Tibial nerve (tissue), 4 donors: ENCODE measurements at places on chromosomes 5 and 9. TPM values are rescaled to one million over a fixed set of nuclear protein-coding genes. Genes with fewer than 3 reads are reported as not detected.

The NMUR2 gene
- not detected for total RNA-seq

The CDH10 gene
- total RNA-seq, result not detected

The C9 gene
- total RNA-seq, result not detected

The ELOVL7 gene
- 18.2 TPM for total RNA-seq

The TRIP13 gene
- total RNA-seq, result 0.30 TPM

The CDH9 gene
- total RNA-seq, result not detected

The DCAF12 gene
- 34.9 TPM for total RNA-seq

The ADAMTS19 gene
- total RNA-seq, result 2.7 TPM

The GNA14 gene
- 7.1 TPM for total RNA-seq

The TUT7 gene
- 25.7 TPM for total RNA-seq

The GRIN3A gene
- total RNA-seq, result 0.39 TPM

DNA sequence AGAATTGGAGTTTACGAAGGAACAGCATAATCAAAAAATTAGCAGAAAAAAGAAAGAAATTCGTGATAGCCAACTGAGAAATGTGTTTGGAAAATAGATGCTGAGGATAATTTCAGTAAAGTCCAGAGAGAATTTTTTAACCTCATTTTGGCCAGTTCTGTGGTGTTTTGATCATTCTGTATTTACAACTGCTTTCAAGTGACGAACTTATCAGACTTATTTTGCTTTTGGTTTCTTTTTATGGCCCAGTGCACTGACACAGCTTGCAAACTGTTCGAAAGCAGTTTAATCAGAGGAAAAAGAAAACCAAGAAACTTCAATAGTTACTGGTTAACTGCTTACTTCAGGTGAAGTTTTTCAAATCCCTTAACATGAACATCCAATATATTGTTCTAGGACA, 1.9 kb downstream of the SDHA start:
- H3K4me3 ChIP-seq, result peak overlapping the region; percentile 99
- peaks cover 8% of the 10 kb centered on the region for H3K36me3 ChIP-seq
- H3K27ac ChIP-seq, result no peak overlapping the region

- H3K27me3 ChIP-seq, result no peaks in the 10 kb centered on the region
- no peak overlapping the region for H3K4me3 ChIP-seq
- DNase-seq, result no peak
- no peak overlapping the region for H3K27ac ChIP-seq
Observed at GRCh38 chr9:83639266-83639665, 16.3 kb downstream of the IDNK start.

GRCh38 chr9:134634176-134634575, 7.4 kb upstream of the COL5A1 start:
- H3K4me1 ChIP-seq, result no peaks in the 10 kb centered on the region
- H3K36me3 ChIP-seq, result no peaks in the 10 kb centered on the region
- no peak overlapping the region for H3K27ac ChIP-seq
- no peaks in the 10 kb centered on the region for H3K27me3 ChIP-seq
- DNase-seq, result no peak
- no peak overlapping the region for H3K4me3 ChIP-seq

- no peak for DNase-seq
- peak overlapping the region; percentile 98 for H3K27ac ChIP-seq
- no peaks in the 10 kb centered on the region for H3K36me3 ChIP-seq
- H3K4me3 ChIP-seq, result peak overlapping the region; percentile 100
Observed at GRCh38 chr5:150487199-150488061, 20.5 kb upstream of the NDST1 start.

- H3K27ac ChIP-seq, result no peak overlapping the region
- H3K36me3 ChIP-seq, result no peaks in the 10 kb centered on the region
- H3K27me3 ChIP-seq, result no peaks in the 10 kb centered on the region
- no peak overlapping the region for H3K4me3 ChIP-seq
- no peak for DNase-seq
Observed at GRCh38 chr5:96602776-96603175, 59.4 kb upstream of the CAST start.

DNA sequence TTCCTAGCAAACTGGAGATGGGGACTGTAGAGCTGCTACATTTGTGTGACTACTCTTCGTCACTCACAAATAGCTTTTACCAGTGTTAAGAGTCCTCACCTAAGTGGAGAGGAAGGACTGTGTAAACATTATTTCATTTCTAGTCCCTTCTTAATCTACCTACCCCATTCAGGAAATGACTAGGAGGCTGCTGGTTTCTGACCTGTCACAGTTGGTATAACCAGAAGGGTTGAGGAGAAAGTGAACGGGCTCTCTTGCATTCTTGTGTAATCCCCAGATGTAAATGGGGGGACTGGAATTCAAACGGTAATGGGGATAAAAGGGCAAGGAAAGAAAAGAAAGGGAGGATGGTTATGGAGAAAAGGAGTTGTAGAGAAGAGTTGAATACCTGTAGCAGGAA, 35.4 kb upstream of the BNIP1 start:
- H3K27me3 ChIP-seq, result no peaks in the 10 kb centered on the region
- no peak for DNase-seq
- no peaks in the 10 kb centered on the region for H3K4me1 ChIP-seq
- peaks cover 54% of the 10 kb centered on the region for H3K36me3 ChIP-seq
- no peak overlapping the region for H3K27ac ChIP-seq

DNA sequence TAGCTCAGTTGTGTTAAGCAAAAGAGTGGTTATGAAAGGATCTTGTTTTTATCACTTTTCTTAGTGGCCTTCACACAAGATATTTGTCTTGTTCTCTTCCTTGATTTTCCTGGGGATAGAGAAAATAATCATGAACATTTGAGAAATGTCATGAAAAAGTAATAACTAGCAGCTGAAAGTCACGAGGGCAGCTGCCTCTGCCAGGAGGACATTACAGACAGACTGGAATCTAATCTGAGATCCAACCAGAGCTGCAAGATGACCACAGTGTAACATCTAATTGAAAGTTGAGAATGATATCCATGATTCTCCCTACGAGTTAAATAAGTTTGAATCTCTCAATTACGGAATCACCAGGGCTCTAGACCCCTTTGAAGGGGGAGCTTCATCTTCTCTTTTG, 274.9 kb downstream of the ARHGAP26 start:
- no peak for DNase-seq
- H3K4me3 ChIP-seq, result no peak overlapping the region
- no peak overlapping the region for H3K27ac ChIP-seq
- H3K4me1 ChIP-seq, result no peaks in the 10 kb centered on the region

- H3K4me1 ChIP-seq, result no peaks in the 10 kb centered on the region
- H3K36me3 ChIP-seq, result no peaks in the 10 kb centered on the region
- no peak for DNase-seq
- no peak overlapping the region for H3K27ac ChIP-seq
Observed at GRCh38 chr5:97735209-97735608, 552.2 kb upstream of the RIOK2 start.

DNA sequence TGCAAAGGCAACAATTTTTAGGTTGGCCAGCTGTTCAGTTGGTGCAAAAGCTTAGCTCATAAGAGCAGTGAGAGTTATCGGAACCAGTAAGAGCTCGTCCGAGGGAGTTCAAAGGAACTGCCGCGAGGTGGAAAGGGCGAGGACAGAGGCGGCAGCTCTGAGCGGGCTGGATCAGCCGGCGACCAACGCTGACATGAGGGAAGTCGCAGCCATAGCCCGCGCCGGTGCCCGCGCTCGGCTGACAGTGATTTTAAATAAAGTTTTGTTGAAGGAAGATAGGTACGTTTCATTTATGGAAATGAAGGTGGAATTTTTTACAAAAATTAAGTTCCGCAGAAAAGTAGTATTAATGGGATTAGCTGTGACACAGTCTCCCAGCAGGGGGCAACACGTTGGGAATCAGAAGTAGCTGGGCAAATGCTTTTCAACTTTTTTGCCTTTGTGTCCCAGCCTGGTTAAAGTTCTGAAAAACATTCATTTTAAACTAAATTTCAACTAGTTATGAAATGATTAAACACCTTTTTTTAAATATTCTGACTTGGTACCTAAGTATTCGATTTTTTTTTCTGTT, 43.2 kb downstream of the FBXO4 start:
- no peak for DNase-seq
- no peaks in the 10 kb centered on the region for H3K36me3 ChIP-seq
- no peak overlapping the region for H3K4me3 ChIP-seq

DNA sequence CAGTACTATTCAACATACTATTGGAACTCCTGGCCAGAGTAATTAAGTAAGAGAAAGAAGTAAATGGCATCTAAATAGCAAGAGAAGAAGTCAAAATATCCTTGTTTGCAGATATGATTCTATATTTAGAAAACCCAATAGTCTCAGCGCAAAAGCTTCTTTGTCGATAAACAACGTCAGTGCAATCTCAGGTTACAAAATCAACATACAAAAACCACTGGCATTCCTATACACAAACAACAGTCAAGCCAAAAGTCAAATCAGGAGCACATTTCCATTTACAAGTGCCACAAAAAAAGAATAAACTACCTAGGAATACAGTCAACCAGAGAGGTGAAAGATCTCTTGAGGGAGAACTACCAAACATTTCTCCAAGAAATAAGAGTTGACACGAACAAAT, 1901.9 kb upstream of the ACO1 start:
- no peak overlapping the region for H3K4me3 ChIP-seq
- no peak for DNase-seq
- no peak overlapping the region for H3K27ac ChIP-seq
- no peaks in the 10 kb centered on the region for H3K36me3 ChIP-seq
- H3K27me3 ChIP-seq, result no peaks in the 10 kb centered on the region

DNA sequence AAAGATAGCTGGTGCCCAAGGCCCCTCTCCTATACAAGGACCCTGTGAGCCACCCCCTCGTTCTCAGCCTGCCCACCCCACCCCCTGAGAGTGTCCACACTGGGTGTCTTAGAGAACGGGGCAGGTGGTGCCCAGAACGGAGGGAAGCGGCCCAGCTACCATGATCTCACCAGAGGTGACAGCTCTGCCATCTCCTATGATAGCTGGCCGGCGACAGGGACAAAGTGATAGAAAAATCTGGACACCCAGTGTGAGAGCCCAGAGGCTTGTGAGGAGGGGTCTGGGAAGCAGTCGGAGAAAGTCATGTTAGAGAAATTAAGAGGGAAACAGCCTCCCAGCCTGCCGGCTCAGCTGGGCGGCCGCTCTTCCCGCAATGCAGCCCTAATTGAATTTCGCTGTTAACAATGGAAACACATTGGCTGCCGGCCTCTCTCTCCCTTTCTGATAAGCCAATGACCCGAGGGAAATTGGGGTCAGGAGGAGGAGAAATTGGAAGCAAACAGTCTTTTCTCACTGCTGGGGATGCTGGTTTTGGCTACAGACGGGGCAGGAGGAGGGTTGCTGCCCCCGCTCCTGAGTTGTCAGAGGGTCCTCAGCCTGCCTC, 32.3 kb downstream of the HK3 start:
- no peak overlapping the region for H3K27ac ChIP-seq
- no peaks in the 10 kb centered on the region for H3K36me3 ChIP-seq
- no peak overlapping the region for H3K4me3 ChIP-seq

DNA sequence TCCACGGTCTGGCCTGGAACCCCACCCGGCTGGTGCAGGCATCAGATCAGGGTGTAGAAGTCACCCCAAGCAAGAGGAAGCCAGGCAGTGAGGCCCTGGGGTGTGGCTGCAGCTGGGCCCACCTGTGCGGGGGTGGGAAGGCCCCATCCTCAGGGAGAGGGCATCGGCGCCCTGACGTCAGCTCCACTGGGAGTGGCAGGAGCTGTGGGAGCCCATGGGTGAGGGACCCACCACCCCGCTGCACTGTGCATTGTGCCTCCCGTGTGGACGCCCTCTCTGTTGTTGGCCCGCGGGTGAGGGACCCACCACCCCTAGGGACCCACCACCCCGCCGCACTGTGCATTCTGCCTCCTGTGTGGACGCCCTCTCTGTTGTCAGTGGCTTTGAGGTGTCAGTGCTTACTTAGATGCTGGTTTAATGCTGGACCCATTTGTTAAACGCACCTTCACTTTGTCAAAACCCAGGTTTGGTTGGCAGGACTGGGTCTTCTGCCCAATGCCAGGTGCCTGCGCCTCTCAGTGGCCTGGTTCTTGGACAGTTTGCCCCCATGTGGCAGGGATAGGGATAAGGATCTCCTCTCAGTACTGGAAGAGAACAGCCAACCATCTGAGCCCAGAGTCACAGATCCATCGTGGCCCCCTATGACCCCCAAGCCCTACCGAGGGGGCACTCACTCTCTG, 6.9 kb upstream of the EXOC3 start:
- no peak overlapping the region for H3K4me3 ChIP-seq
- no peak overlapping the region for H3K27ac ChIP-seq
- DNase-seq, result no peak
- no peaks in the 10 kb centered on the region for H3K27me3 ChIP-seq
- H3K4me1 ChIP-seq, result no peaks in the 10 kb centered on the region

GRCh38 chr5:137220523-137220927, 278.6 kb downstream of the SPOCK1 start:
- H3K4me3 ChIP-seq, result no peak overlapping the region
- no peaks in the 10 kb centered on the region for H3K4me1 ChIP-seq
- no peak overlapping the region for H3K27ac ChIP-seq
- H3K27me3 ChIP-seq, result no peaks in the 10 kb centered on the region
- no peaks in the 10 kb centered on the region for H3K36me3 ChIP-seq

GRCh38 chr5:90777959-90778358, 219.4 kb downstream of the ADGRV1 start:
- no peak overlapping the region for H3K27ac ChIP-seq
- no peaks in the 10 kb centered on the region for H3K36me3 ChIP-seq
- no peaks in the 10 kb centered on the region for H3K27me3 ChIP-seq
- H3K4me3 ChIP-seq, result no peak overlapping the region
- no peaks in the 10 kb centered on the region for H3K4me1 ChIP-seq

DNA sequence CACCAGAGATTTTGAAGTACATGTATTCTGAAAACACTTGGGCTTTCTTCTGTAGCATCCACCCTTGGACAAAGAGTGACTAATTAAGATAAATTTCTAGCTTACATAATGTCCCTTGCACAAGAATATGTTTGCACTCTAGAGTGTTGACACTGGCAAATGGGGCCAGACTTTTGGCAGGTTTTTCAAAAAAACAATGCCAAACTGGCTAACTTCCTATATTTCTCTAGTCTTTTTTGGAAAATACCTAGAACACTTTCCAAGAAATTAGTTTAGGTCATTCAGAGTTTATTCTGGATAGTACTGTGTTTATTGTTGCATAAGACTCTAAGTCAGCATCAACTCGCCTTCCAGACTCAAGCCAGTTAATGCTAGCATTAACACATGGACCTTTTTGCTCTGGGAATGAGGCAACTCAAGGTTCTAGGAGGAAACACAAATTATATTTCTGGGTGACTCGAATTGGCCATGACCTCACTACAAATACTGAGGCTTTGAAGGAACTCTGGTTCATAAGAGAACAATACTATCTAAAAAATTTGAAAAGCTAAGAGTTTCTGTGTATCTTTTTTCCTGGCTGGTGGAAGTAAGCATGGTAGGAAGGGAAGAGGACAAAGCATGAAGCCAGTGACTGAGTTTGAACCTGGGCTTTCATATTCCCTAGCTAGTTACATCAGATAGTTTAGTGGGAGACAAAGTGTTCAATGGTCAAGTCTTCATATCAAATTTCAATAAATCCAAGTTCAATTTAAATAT, 101.6 kb downstream of the NREP start:
- H3K4me3 ChIP-seq, result no peak overlapping the region
- no peak overlapping the region for H3K27ac ChIP-seq
- H3K36me3 ChIP-seq, result no peaks in the 10 kb centered on the region

GRCh38 chr9:22308177-22308576, 138.4 kb upstream of the DMRTA1 start:
- no peaks in the 10 kb centered on the region for H3K4me1 ChIP-seq
- no peak for DNase-seq
- no peaks in the 10 kb centered on the region for H3K27me3 ChIP-seq
- H3K4me3 ChIP-seq, result no peak overlapping the region
- H3K27ac ChIP-seq, result no peak overlapping the region
- no peaks in the 10 kb centered on the region for H3K36me3 ChIP-seq

GRCh38 chr9:34686732-34687131, 4.3 kb downstream of the CCL19 start:
- DNase-seq, result no peak
- no peaks in the 10 kb centered on the region for H3K27me3 ChIP-seq
- H3K27ac ChIP-seq, result peak overlapping the region; percentile 4
- no peaks in the 10 kb centered on the region for H3K36me3 ChIP-seq
